Upper lobe of left lung (tissue), 6 donors: ENCODE measurements at places on chromosomes 3 and 15. TPM values are rescaled to one million over a fixed set of nuclear protein-coding genes. Genes with fewer than 3 reads are reported as not detected.

GRCh38 chr3:139629033-139629432 is 48.7 kb downstream of the NMNAT3 start:
- DNase-seq = no peak
- H3K27ac ChIP-seq = no peak overlapping the region
- H3K4me3 ChIP-seq = no peak overlapping the region
- H3K36me3 ChIP-seq = no peaks in the 10 kb centered on the region

DNA sequence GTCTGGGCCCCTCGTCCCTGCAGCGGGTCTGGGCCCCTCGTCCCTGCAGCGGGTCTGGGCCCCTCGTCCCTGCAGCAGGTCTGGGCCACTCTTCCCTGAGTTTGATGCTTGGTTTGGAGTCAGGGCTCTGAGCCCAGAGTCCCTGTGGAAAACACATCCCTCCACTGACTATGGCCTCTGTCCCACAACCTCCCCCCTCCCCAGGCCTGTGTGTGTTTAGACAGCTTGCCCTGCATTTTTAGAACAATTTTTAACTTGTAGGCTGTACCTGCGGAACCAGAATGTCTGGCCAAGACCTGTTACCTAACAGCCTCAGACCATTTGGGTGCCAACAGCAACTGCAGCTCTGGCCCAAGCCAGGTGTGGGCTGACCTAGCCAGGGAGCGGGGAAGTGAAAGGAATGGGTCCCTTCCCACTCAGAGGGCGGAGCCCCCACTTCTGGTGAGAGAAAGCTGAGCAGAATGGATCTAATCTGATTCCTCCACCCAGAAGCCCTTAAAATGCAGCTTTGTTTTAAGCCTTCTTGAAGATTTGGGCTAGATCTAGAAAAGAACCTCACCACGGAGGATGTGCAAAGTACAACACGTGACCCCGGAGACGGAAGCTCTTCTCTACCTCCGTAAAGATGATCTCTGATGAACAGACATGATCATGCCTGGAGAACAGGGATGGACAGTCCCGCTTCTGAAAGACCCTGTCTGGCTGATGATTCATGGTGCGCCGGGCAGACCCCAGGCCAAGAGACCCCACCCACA is 60.5 kb upstream of the TFRC start:
- H3K4me1 ChIP-seq = peaks cover 12% of the 10 kb centered on the region
- no peaks in the 10 kb centered on the region for H3K27me3 ChIP-seq
- DNase-seq = peak; percentile 81
- no peaks in the 10 kb centered on the region for H3K36me3 ChIP-seq

Gene PLS1
- 27.1 TPM for total RNA-seq

- H3K4me1 ChIP-seq = peaks cover 17% of the 10 kb centered on the region
- DNase-seq = no peak
- no peaks in the 10 kb centered on the region for H3K36me3 ChIP-seq
- no peak overlapping the region for H3K27ac ChIP-seq
These were observed 341.8 kb upstream of the TBL1XR1 start for GRCh38 chr3:177538750-177539730.

DNA sequence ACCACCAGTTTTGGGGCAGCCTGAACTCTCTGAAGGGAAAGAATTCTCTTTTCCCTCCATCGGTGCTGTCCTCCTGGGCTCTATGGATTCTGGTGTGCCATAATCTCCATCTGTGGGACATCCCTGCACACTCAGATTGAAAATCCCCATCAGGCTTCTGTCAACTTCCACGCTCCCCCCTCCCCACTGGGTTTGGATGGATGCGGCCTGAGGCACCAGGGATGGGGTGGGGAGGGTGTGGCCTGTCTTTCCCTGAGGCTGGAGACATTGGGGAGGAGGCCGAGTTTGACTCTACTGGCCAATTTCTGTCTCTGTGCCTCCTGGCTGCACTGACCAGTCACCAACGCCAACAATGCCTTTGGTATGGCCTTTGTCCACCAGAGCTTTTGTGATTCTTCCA is 16.3 kb upstream of the FBLN2 start:
- H3K4me3 ChIP-seq = no peak overlapping the region
- no peaks in the 10 kb centered on the region for H3K27me3 ChIP-seq
- no peak overlapping the region for H3K27ac ChIP-seq

Gene ZNF592
- total RNA-seq = 26.2 TPM

DNA sequence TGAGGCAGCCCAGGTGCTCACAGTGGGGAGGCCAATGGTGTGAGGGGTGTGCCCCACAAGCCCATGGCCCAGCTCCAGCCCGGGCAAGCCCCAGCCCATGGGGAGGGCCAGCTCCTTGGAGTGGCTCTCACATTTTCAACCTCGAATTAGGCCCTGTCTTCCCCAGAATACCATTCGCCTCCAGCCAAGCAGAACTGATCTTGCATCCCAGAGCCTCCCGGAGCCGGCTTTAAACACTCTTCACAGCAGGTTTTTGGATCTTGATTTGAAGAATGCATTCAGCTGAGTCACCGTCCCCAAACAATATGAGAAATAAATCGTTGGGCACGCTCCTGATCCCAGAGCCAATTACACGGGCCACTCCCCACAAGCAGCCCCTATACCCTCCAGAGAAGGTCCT is 23.7 kb downstream of the TPRA1 start:
- peaks cover 4% of the 10 kb centered on the region for H3K4me1 ChIP-seq
- H3K4me3 ChIP-seq = no peak overlapping the region
- no peaks in the 10 kb centered on the region for H3K27me3 ChIP-seq
- DNase-seq = no peak

- no peak overlapping the region for H3K4me3 ChIP-seq
- H3K36me3 ChIP-seq = no peaks in the 10 kb centered on the region
- no peaks in the 10 kb centered on the region for H3K4me1 ChIP-seq
- H3K27me3 ChIP-seq = no peaks in the 10 kb centered on the region
- no peak for DNase-seq
These were observed 40.6 kb downstream of the SLC9C1 start for GRCh38 chr3:112253301-112253971.

Gene HPS3
- total RNA-seq = 13.4 TPM

DNA sequence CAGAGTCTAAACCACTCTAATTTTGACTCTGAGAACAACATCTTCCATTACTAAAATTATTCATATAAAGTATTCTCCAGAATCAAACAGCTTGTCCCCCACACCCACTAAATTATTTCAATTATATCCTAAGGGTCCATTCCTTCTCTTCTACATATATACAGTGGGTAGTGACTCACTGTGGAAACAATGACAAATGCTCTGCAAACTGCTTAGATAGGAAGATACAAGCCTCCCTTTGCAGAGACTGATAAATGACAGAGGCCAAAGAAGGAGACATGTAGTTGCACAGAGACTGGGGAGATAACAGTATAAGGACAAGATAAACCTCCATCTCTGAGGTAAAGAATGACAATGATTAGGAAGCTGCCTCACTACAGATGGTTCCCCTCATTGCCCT is 1087.4 kb downstream of the AGBL1 start:
- H3K4me1 ChIP-seq = no peaks in the 10 kb centered on the region
- H3K27me3 ChIP-seq = no peaks in the 10 kb centered on the region
- DNase-seq = no peak
- no peak overlapping the region for H3K27ac ChIP-seq

Gene ZBTB20
- 48.9 TPM for total RNA-seq

DNA sequence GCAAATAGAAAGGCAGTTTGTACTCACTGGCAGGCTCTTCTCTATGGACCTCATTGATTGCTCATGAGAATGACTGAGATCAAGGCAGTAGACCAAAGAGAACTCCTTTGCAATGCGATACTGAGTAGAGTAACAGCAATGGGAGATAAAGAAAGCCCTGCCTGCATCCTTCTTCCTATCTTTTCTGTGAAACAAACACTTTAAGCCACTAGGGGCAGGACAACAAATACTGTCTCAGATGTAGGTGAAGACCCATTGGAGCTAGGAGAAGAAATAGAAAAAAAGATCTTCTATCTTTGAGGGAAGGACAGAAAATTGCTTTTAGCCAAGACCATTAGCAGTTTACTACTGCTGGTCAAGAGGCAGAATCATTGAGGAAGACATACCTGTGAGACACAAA is 117.6 kb upstream of the IGSF10 start:
- no peak for DNase-seq
- H3K4me1 ChIP-seq = no peaks in the 10 kb centered on the region
- no peak overlapping the region for H3K27ac ChIP-seq
- H3K4me3 ChIP-seq = no peak overlapping the region

DNA sequence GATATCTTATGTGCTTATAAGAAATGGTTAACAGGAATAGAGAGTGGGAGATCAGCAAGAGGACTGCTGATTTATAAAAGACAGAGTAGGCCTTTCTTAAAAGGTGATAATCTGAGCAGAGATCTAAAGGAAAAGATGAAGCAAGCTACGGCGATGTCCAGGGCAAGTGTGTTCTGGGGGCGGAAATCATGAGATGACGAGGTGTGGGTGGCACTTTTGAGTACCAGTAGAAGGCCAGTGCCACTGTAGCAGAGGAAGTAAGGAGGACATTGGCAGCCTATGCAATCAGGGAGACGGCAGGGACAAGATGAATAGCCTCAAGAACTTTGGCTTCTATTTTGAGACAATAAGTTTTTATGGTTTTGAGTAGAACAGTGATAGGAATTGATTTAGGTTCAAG is 492.4 kb downstream of the FHIT start:
- no peak for DNase-seq
- no peaks in the 10 kb centered on the region for H3K27me3 ChIP-seq
- no peaks in the 10 kb centered on the region for H3K36me3 ChIP-seq
- no peak overlapping the region for H3K27ac ChIP-seq

GRCh38 chr3:127461286-127461910 is 129.1 kb downstream of the TPRA1 start:
- DNase-seq = no peak
- H3K4me3 ChIP-seq = no peak overlapping the region
- H3K36me3 ChIP-seq = no peaks in the 10 kb centered on the region
- H3K27ac ChIP-seq = no peak overlapping the region

GRCh38 chr3:102037209-102037608 is 187.9 kb downstream of the NFKBIZ start:
- H3K4me3 ChIP-seq = no peak overlapping the region
- no peaks in the 10 kb centered on the region for H3K4me1 ChIP-seq
- no peaks in the 10 kb centered on the region for H3K36me3 ChIP-seq
- no peak for DNase-seq
- H3K27ac ChIP-seq = no peak overlapping the region

Gene AMOTL2
- total RNA-seq = 73.3 TPM

Gene STRIT1
- total RNA-seq = not detected

GRCh38 chr3:196081834-196082618 is at the start of gene TFRC:
Gene TFRC, minus strand, starts transcription at chr3:196082090. Its CDS starts 4,991 bp downstream, at chr3:196077099.
- H3K27me3 ChIP-seq = no peaks in the 10 kb centered on the region
- H3K27ac ChIP-seq = peak within 1 kb of the TSS; percentile 92
- peak within 1 kb of the TSS; percentile 69 for H3K4me3 ChIP-seq
- peak; percentile 96 for DNase-seq
- H3K36me3 ChIP-seq = no peaks in the 10 kb centered on the region

Gene DGKG
- 32.5 TPM for total RNA-seq

DNA sequence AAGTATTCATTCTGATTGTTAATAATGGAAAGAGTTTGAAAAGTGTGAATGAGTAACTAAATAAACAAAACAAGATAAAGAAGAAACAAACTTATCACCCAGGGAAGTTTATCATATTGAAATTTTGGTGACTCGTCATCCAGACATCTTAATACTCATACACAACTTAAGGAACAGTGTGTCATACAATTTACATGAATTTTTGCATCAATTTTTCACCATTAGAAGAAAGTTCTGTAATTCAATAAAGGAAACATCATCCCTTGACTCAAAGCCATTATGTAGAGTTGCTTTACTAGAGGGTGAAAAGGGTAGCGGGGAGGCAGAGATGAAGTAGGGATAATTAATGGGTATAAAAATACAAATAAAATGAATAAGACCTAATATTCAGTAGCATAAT is 536.2 kb downstream of the GRM7 start:
- H3K36me3 ChIP-seq = no peaks in the 10 kb centered on the region
- no peak overlapping the region for H3K27ac ChIP-seq
- no peak overlapping the region for H3K4me3 ChIP-seq
- no peaks in the 10 kb centered on the region for H3K27me3 ChIP-seq
- H3K4me1 ChIP-seq = no peaks in the 10 kb centered on the region

Gene IL17RB
- 4.3 TPM for total RNA-seq

GRCh38 chr3:33681667-33682066 is 36.4 kb downstream of the CLASP2 start:
- H3K36me3 ChIP-seq = peaks cover 28% of the 10 kb centered on the region
- DNase-seq = no peak
- H3K4me3 ChIP-seq = no peak overlapping the region
- no peaks in the 10 kb centered on the region for H3K4me1 ChIP-seq
- no peak overlapping the region for H3K27ac ChIP-seq
- no peaks in the 10 kb centered on the region for H3K27me3 ChIP-seq

GRCh38 chr3:131233900-131234668 is 147.5 kb upstream of the NUDT16 start:
- DNase-seq = no peak
- no peak overlapping the region for H3K4me3 ChIP-seq
- H3K4me1 ChIP-seq = no peaks in the 10 kb centered on the region
- no peak overlapping the region for H3K27ac ChIP-seq
- no peaks in the 10 kb centered on the region for H3K27me3 ChIP-seq
- H3K36me3 ChIP-seq = no peaks in the 10 kb centered on the region

GRCh38 chr3:159200176-159200575 is 398.3 kb downstream of the MFSD1 start:
- H3K4me3 ChIP-seq = no peak overlapping the region
- no peak for DNase-seq
- no peak overlapping the region for H3K27ac ChIP-seq
- H3K4me1 ChIP-seq = no peaks in the 10 kb centered on the region

DNA sequence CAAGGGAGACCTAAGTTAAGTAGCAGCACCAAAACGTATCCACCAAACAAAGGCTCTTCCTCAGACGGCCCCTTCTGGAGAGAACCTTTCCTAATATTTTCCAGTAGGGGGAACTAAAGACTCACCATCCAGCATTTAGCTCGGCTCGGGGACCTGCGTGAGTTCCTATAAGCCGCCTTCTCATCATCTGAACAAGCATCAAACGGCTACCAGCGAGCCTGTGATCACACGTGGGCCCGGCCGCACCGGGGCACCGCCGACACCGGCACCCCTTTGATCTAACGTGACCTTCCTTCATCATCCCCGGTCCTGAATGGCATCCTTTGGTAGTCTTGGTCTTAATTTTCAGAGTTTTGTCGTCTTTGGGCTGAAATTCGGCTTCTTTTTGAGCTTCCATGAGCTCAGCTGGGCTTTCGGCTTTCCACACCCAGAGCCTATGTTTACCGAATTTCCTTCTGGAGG is 1.4 kb upstream of the ROBO2 start:
- H3K4me3 ChIP-seq = peak overlapping the region; percentile 57
- H3K27ac ChIP-seq = peak overlapping the region; percentile 70
- peak; percentile 57 for DNase-seq
- no peaks in the 10 kb centered on the region for H3K36me3 ChIP-seq
